ENCODE measurements at places on chromosomes 6 and 20.

- no peak for DNase-seq
These were observed 135.1 kb downstream of the CEP57L1 start for GRCh38 chr6:109230453-109230852.

DNA sequence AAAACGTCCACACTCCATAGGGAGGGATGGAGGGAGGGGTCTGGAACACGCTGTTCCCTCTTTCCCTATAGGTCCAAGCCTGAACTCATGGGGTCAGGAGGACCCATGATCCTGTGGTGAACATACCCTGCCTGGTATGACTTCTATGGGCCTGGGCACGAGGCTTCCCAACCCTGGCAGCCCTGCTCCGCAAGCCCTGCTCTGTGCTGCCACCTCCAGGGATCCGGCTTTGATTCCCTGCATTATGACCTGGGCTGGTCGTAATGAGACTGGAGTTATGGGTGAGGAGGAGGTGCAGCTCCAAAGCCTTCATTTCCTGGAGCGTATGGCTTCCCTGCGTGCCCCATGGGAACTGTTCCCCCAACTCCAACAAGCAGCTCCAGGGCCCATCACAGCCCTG is 54.9 kb downstream of the CDH22 start:
- DNase-seq = peak; percentile 14

DNA sequence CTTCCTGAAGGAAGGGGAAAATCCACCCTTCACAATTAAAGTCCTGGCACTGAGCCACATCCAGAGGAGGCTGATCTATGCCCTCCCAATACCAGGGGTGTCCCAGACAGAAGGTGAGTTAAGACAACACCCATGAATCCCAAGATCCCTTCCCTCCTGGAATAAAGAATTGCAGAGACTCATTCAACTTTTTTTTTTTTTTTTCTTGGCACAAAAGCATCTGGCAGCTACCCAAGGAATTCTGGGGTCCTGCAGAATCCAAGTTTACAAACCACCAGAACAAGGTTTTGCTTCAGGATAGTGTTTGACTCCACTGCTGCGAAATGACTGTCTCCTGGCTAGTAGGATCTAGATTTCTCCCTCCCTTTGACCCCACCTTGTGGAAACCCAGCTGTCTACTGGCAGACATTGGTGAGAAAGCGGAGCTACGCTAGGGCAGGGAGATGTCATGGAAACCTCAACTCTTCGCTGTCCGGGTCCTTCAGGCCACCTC is 37.4 kb downstream of the JAG1 start:
- DNase-seq = peak; percentile 62

GRCh38 chr20:23214903-23215302 is 128.8 kb upstream of the CD93 start:
- no peak for DNase-seq

DNA sequence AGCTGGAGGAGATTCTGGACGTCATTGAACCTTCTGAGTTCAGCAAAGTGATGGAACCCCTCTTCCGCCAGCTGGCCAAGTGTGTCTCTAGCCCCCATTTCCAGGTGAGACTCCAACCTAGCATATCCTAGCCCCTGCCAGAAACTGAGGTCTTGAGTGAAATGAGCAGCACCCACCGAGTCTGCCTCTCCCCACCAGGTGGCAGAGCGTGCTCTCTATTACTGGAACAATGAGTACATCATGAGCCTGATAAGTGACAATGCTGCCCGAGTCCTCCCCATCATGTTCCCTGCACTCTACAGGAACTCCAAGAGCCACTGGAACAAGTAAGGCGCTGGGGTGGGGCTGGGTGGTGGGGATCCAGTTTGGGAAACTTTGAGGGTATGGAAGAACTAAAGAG is 4.6 kb downstream of the MEA1 start:
- peak; percentile 32 for DNase-seq
